NCI-H2029 treated with DMSO at 0.1 percent for 48 hours (cell line): ENCODE measurements at places on chromosomes 4 and X.

DNA sequence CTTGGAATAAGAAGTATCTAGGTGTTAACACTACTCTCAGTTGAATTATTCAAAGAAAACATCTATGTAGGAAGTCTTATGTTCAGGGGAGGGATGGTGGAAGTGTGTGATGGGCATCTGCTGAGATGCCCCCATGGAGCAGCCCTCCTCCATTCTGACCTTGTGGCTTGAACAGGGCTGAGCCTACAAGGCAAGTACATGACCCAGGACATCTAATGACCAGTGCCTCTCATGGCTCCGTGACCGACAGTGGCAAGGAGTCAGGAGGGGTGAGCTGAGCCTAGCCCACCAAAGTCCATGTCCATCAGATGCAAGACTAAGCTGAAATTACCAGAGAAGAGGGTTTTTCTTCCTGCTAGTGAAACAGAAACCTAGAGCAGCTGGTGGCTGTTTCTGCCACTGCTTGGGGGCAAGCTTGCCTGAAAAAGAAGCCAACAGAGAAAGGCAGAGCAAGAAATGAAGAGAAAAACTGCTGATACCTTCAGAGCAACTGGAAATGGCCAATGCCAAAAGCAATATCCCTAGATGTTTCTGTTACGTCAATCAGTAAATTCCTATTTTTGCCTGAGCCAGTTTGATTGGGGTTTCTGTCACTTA lies 113.5 kb downstream of the TSPAN5 start:
- no peak for DNase-seq

GRCh38 chr4:152659806-152660205 lies 20.0 kb downstream of the TMEM154 start:
- DNase-seq, result no peak

- no peak for DNase-seq
Observed at GRCh38 chr4:48012824-48013223, 3.7 kb downstream of the CNGA1 start.

- no peak for DNase-seq
Observed at GRCh38 chrX:105909576-105909975, 87.2 kb downstream of the NRK start.

GRCh38 chr4:75630174-75630936 lies at the start of gene CDKL2:
TSS of gene CDKL2 (minus strand) at chr4:75630528. CDS start at chr4:75625988, 4,540 bp downstream.
- peak; percentile 55 for DNase-seq

DNA sequence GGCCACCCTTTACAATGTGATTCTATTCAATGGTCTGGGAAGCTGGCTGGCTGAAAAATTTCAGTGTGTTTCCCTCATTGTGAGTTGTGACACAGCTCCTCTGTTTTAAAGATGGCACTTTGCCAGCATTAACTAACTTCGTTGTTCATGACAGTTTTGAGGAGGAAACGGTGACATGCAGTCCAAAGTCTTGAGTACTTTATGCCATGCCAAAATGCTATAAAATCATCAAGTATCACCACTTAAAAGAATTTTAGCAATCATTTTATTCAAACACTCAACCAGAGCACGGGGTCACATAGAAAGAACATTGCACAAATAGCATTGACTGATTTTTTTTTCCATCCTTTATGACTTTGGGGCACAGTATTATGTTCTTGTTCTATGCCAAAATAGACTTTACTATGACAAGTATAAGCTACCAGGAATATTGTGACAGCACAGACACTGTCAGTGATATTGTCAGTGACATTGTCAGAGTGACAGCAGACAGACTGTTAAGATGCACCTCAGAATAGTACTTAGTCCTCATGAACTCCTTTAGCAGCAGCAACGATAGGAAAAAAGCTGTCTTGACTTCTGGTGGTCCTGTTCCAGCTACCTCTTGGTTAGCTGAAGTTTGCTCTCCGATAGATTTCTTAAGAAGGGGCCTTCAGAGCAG lies 46.7 kb downstream of the CXCL13 start:
- no peak for DNase-seq

DNA sequence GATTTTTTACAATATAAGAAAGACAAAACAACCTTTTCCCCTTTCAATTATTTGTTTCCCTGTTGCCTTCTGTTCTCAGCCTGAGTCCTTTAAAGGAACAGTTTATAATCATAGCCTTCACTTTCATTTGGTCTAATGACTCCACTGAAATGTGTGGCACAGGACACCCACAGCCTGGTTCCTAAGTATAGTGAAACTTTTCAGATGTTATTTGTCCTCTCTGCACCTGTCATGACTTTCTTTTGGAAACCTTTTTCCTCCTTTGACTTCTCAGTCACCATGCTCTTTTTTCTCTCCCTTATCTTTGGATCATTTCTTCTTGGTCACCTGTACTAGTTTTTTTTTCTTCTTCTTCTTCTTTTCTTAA lies 237.8 kb upstream of the ANXA3 start:
- DNase-seq, result no peak

GRCh38 chr4:83582289-83582785 lies 46.4 kb downstream of the GPAT3 start:
- DNase-seq, result no peak
